Progenitor cell of endocrine pancreas (in vitro differentiated cells): ENCODE measurements at places on chromosomes 1 and 21. TPM values are rescaled to one million over a fixed set of nuclear protein-coding genes. Genes with fewer than 3 reads are reported as not detected.
A peak's percentile ranks its signal among the peaks of the same experiment; 100 is the strongest.

DNA sequence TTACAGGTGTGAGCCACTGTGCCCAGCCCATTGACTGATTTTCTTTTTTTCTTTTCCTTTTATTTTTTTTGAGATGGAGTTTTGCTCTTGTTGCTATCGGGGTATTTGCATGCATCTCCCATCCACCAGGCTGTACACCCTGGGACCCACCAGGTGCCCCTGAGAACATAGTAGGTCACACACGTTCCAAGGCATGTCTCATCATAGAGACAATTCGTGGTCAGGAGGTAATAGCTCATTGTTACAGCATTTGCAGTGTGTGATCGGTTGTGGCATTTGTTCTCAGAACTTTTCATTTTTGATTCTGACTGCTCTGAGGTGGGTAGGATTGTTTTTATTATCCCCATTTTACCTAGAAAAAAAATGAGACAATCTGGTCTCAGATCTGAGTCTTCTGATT lies 29.6 kb downstream of the BCL9 start:
- H3K36me3 ChIP-seq: peaks cover 7% of the 10 kb centered on the region
- peaks cover 26% of the 10 kb centered on the region for H3K4me1 ChIP-seq
- no peak for DNase-seq

DNA sequence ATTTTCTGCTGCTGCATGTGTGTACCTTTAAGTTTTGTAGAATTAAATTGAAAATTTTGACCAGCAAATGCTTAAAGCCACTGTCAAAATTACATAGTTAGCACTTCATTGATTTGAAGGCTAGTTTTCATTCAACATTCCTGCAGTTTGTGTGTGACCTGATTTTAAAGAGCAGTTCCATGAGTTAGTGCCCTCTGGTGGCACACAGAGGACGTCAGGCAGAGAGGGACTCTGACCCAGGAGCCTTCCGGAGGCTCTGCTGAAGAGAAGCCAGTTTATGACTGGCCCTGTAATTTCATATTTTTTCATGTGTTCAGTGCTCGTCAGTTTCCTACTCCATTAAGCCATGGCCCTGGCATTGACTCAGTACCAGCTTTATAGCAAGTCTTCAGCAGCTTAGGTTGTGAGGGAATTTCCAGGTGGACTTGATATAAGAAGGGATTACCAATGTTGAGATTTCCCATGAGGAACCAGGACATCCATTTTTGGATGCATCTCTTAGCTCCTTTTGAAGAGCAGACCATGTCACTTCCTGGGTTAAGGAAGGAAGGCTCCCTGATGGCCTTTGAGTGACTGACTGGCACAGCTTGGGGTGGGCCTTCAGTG lies 104.7 kb downstream of the CAMTA1 start:
- H3K27ac ChIP-seq: no peak overlapping the region
- H3K27me3 ChIP-seq: no peaks in the 10 kb centered on the region
- no peaks in the 10 kb centered on the region for H3K36me3 ChIP-seq
- no peak overlapping the region for H3K4me3 ChIP-seq

DNA sequence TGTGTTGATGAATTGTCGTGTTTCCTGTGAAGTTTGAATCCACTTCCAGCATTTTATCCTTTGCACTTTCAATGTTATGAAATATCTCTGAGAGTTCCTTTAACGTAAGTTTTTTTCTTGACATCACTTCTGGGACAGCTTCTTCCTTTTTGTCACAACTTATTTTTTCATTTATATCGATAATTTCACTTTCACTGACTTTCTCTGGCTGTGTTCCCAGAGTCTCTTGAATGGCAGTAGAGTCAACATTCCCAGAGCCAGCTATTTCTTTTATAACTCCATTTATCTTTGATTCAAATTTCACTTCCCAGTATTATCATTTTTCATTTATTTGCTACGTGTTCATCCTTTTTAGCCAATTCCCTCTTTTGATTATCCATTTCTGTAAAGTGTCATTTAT lies 256.5 kb downstream of the PAPPA2 start:
- no peaks in the 10 kb centered on the region for H3K4me1 ChIP-seq
- no peak overlapping the region for H3K27ac ChIP-seq
- no peaks in the 10 kb centered on the region for H3K36me3 ChIP-seq
- H3K4me3 ChIP-seq: no peak overlapping the region

DNA sequence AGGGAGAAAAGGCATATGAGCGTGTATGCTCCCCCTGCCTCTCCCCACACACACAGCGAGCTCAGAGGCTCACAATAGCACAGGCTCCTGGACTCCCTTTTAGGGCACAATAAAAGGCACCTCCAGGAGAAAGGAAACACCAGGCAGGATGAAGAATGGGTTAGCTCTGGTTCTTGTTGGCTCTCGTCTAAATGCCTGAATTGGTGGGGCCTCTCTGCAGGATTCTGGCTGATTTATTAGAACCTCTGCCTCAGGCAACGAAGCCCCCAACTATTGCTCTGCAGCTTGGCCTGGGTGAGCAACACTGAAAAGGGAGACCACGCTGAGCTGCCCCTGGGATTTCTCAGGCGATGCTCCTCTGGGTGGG lies 590.9 kb upstream of the PLXNA2 start:
- DNase-seq: no peak
- H3K36me3 ChIP-seq: no peaks in the 10 kb centered on the region
- peak overlapping the region; percentile 75 for H3K27ac ChIP-seq
- no peaks in the 10 kb centered on the region for H3K27me3 ChIP-seq

LENEP gene
- total RNA-seq: 0.84 TPM in 2 replicates

MAP3K6 gene
- 1.1 and 1.8 TPM in 2 replicates for total RNA-seq

DNA sequence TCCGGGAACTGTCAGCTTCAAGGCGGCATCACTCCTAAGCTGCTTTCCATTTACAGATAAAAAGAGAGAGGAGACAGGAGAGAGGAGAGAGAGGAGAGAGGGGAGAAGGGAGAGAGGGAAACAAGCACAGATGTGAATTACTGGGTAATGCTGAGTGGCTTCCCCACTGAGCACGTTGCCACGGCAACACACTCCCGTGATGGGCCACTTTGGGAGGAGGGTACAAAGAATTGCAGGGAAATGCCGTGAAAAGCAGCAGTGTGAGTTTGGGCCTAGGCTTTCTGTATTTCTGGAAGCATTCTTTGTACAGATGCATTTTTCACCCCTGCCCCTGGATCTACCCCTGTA lies 128.0 kb upstream of the IRF2BP2 start:
- no peak for DNase-seq
- peak overlapping the region; percentile 62 for H3K27ac ChIP-seq
- no peaks in the 10 kb centered on the region for H3K36me3 ChIP-seq
- H3K4me3 ChIP-seq: no peak overlapping the region
- peaks cover 6% of the 10 kb centered on the region for H3K4me1 ChIP-seq

DNA sequence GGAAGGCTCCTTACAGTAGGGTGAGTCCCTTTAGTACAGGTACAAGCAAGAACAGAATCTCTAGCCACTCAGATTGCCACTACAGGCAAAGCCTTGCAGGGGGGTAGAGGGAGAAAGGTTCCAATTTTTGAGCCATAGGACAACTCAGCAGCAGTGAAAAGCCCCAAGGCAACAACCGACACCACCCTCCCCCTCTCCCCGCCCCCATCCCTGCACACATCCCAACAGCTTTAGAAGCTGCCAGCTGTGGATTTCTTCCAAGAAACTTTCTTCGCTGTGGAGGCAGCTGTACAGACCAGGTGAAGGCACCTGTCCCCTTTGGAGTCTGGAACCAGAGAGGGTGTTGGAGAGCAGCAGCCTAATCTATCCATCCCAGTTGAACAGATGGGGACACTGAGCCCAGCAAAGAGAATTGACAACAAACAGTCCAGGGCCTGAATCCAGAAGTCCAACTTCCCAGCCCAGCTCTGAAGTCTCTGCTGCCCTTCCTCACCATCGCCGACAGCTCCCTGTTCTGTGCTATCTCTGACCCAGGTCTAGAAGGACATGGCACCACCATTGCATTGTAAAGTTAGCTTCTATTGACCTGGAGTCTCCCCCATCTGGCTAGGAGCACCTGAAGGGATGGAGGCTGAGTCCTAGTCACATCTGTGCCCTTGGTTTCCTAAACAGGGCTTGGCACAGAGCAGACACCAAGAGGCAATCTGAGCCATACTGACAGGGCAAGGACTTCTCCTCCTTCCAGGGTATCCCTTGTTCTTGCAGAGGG lies 2.2 kb downstream of the TENT5B start:
- no peak for DNase-seq
- H3K4me3 ChIP-seq: no peak overlapping the region
- H3K27ac ChIP-seq: peak overlapping the region; percentile 57
- peaks cover 19% of the 10 kb centered on the region for H3K4me1 ChIP-seq

GRCh38 chr1:116572099-116572498 lies 1.3 kb upstream of the CD58 start:
- H3K4me1 ChIP-seq: peaks cover 7% of the 10 kb centered on the region
- peak overlapping the region; percentile 71 for H3K4me3 ChIP-seq
- H3K27me3 ChIP-seq: peaks cover 11% of the 10 kb centered on the region

DNA sequence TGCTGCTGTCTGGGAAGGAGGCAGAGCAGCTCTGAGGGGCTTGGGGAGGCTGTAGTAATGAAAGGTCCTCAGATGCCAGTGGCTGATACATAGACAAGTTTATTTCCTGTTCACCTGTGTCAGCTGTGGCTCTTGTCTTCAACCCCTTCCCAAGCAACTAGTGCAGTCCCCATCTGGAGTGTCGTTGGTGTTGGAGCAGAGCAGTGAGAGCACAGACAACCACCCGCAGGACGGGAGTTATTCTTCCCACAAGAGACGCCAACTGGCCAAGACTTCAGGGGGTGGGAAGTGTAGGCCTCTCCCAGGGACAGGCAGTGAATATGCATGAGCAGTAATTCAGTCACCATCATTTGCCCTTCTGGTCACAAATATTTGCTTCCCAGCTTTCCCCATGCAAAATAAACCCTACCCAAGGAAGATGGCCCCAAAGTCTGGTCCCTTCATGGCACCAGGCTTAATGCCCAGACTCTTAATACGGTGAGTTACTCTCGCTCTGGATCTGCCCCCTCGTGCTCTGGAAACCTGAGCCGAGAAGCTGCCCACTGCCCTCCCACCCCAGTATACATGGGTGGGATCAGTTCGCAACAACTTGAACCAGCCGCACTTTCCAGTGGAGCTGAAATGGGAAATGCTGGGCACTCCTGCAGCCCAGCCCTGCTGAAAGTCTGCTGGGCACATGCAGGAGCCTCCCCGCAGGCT lies 153.5 kb upstream of the COL6A1 start:
- no peak overlapping the region for H3K4me3 ChIP-seq
- no peak for DNase-seq
- H3K4me1 ChIP-seq: no peaks in the 10 kb centered on the region
- H3K36me3 ChIP-seq: no peaks in the 10 kb centered on the region
- no peak overlapping the region for H3K27ac ChIP-seq
- H3K27me3 ChIP-seq: peaks cover 10% of the 10 kb centered on the region

DNA sequence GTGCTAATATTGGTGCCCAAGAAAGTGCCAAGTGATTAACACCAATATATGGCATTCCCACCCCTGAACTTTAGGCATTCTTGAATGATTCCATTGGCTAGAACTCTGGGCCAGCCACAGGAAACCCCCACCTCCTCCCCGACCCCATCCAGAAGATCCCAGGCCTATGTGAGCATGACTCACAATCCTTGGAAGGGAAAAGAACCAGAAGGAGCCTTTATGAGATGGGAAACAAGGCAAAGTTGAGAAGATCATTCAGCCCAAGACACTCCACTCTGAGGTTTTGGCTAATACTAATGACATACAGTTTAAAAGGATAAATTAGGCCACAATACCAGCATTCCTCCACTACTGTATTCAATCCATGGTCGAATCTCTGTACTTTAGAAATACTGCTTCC lies 21.8 kb downstream of the ELK4 start:
- peaks cover 13% of the 10 kb centered on the region for H3K36me3 ChIP-seq
- H3K27me3 ChIP-seq: no peaks in the 10 kb centered on the region
- H3K4me3 ChIP-seq: no peak overlapping the region
- no peak overlapping the region for H3K27ac ChIP-seq
- peaks cover 3% of the 10 kb centered on the region for H3K4me1 ChIP-seq
- DNase-seq: no peak

GRCh38 chr21:15058854-15059263 lies 5.9 kb downstream of the NRIP1 start:
- no peak for DNase-seq
- H3K4me1 ChIP-seq: peaks cover 70% of the 10 kb centered on the region
- H3K27me3 ChIP-seq: no peaks in the 10 kb centered on the region
- H3K36me3 ChIP-seq: peaks cover 1% of the 10 kb centered on the region
- H3K27ac ChIP-seq: no peak overlapping the region

DNA sequence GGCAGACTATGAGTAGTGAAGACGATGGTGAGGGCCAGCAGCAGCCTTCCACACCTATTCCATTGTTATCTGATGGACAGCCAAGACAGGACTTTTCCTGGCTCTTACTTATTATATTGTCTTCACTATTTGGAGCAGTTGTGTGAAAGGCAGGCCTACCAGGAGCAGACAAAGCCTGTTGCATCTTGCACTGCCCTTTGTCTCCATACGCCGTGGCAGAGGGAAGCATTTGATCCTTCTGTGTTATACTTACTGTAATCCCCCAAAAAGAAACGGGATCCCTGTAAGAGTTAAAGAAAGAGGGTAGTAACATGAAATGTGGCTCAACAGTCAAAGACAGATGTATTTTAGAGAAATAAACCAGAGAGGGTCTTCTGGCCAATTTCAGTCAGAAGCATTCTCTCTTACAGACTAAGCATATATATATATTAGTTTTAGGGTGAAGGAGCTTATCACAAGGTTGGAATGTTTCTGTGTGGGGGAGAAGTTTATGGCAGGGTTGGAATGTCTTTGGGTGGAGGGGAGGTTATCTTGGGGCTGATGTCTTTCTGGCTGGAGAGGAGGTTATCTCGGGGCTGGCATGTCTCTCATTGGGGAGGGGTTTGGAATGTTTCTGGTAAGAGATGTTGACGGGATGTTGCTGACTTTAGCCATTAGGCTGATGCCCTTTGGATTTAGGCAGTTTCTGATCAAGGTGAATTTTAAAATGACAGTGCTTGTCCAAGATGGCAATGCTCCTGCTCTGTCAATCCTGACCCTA lies 23.4 kb upstream of the HSD3B1 start:
- H3K36me3 ChIP-seq: no peaks in the 10 kb centered on the region
- H3K27ac ChIP-seq: peak overlapping the region; percentile 35
- peaks cover 20% of the 10 kb centered on the region for H3K4me1 ChIP-seq
- H3K4me3 ChIP-seq: no peak overlapping the region

PTCH2 gene
- 2.9 and 3.0 TPM in 2 replicates for total RNA-seq

DNA sequence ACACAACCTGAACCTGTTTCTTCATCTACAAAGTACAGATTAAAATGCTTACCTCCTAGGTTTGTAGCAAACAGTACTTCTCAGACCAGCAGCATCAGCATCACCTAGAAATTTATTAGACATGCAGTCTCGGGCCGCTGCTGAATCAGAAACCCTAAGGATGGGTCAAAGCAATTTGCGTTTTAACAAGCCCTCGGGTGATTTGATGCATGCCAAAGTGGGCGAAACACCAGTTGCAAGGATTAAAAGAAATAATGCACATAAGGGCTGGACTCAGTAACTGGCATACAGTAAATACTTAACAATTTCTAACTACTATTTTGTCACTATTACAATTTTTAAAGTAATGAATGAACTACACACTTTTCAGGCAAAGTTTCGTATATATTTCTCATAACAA lies 47.5 kb downstream of the SH3GLB1 start:
- peaks cover 7% of the 10 kb centered on the region for H3K27me3 ChIP-seq
- H3K4me1 ChIP-seq: no peaks in the 10 kb centered on the region
- no peak overlapping the region for H3K27ac ChIP-seq
- H3K36me3 ChIP-seq: no peaks in the 10 kb centered on the region
- DNase-seq: no peak
- H3K4me3 ChIP-seq: no peak overlapping the region

GRCh38 chr1:8026153-8026975 lies at the start of gene ERRFI1:
Gene ERRFI1 (minus strand): TSS chr1:8026309. CDS start chr1:8015619, 10,690 bp downstream.
- peak within 1 kb of the TSS; percentile 100 for H3K27ac ChIP-seq
- peak; percentile 96 for DNase-seq
- peaks cover 1% of the 10 kb centered on the region for H3K36me3 ChIP-seq
- H3K27me3 ChIP-seq: no peaks in the 10 kb centered on the region

- no peak overlapping the region for H3K4me3 ChIP-seq
- no peak for DNase-seq
- no peaks in the 10 kb centered on the region for H3K36me3 ChIP-seq
- H3K4me1 ChIP-seq: peaks cover 7% of the 10 kb centered on the region
- H3K27me3 ChIP-seq: peaks cover 11% of the 10 kb centered on the region
Measured at GRCh38 chr1:118960567-118961136, 27.5 kb downstream of the TBX15 start.
